ENCODE measurements at places on chromosomes 7 and 10.

DNA sequence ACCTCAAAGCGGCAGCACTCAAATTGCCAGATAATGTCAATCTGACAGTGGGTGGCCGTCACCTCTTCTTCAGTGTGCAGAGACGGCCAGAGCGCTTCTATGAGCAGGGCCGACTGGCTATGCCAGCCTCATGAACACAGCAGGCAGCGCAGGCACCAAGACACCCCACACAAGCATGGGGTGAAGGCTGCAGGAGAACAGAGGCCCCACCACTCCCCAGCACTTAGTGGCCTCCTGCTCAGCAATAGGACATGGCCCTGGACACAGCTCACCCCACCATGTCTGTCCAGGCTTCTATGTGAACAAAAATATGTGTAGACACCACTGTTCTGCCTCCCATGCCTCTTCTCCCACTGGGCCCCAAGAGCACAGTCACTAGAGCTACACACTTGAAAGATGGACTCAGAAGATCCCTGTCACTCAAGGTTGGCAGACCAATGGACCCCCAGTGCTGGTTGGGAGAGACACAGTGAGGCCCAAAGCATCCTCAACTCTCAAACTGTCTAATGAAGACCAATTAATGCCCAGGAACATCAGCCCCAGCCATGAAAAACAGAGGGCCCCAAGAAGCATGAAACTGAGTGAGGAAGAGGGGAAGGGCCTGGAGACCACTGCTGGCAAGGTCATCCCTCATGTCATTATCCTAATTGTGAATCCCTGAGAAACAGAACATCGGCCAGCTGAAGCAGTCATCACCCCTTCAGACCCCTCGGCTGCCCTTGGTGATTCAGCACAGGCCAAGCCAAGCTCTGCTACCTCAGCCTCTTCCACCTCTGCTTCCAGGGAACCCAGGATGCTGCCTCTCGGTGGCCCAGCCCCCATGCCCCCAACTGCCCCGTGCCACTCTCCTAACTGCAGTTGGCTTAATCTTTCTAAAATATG lies 77.7 kb downstream of the GRID1 start:
- no peak for DNase-seq

- DNase-seq = no peak
These were observed 106.8 kb upstream of the APBB1IP start for GRCh38 chr10:26331371-26331770.

- no peak for DNase-seq
These were observed 302.5 kb downstream of the ACTR3B start for GRCh38 chr7:153061910-153062528.

GRCh38 chr10:98956576-98957260 lies 278.9 kb downstream of the HPSE2 start:
- DNase-seq = no peak

- no peak for DNase-seq
These were observed 596.7 kb upstream of the LRRTM3 start for GRCh38 chr10:66329147-66329546.

DNA sequence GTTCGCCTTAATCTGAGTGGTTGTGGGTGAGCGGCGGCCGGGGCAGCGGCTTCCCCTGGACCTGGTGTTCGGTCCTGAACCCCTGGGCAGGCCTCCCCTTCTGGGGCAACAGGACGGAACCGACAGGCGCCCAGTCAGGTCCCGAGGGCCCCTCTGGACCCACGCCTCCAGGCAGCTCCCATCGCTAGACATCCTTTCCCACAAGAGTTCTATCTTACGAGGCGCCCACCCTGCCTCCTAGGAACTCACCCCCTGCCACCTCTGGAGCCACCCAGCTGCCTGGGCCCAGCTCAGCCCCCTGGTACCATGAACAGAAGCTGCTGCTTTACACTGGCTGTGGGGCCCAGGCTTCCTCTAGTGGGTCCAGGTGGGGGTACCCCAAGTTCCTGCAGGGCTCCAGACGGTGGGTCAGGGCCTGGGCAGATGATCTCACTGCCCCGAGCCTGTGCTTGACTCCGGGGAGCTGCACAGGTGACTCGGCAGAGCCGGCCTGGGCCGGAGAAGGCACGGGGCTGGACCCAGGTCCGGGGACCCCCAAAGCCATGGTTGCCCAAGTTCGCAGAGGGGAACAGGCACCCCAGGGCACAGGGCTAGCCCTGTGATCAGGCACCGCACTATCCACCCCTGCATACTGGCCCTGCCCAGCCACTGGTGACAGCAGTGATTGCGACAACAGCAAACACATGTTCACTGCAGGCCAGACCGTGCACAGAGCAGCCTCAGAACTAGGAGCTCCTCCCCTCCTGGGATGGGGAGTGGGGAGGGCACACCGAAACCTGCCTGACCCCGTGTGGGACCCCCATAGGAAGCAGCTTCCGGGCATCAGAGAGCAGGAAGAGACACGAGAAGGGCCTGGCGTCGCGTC lies 180.3 kb downstream of the ELFN1 start:
- no peak for DNase-seq

DNA sequence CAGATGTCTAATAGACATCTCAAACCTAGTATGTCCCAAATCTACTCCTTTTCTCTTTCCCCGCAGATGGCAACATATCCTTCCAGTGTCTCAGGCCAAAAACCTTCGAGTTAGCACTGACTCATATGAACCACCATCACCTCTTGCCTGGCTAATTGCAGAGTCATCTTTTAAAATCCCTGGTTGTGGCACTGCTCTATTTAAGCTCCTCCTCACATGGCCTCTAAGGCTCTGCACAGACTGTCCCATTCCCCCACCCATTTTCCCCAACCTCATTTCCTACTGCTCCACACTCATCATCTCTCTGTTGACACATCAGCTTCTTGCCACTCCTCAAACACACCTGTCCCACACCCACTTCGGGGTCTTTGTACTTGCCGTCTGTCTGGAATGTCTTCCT lies 16.8 kb upstream of the HBP1 start:
- DNase-seq = no peak

- no peak for DNase-seq
These were observed 132.3 kb upstream of the CDK1 start for GRCh38 chr10:60645980-60646379.

DNA sequence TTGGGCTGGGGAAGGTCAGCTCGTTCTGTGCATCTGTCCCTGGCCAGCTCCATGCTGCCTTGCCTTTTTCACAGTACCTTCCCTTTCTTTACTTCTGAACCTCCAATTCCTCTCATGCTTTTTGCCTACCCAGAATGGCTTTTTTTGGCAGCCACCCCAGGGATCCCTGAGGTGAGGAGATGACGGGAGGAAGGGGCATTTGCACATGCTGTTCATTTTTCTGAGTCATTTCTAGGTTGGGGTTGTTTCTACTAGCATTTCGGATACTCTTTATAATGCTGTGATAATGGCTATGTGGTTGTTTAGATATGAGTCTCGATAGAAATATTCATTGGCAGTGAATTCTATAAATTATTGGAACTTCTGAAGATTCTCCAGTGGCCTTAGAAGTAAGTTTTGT lies 415.1 kb upstream of the FZD8 start:
- no peak for DNase-seq

DNA sequence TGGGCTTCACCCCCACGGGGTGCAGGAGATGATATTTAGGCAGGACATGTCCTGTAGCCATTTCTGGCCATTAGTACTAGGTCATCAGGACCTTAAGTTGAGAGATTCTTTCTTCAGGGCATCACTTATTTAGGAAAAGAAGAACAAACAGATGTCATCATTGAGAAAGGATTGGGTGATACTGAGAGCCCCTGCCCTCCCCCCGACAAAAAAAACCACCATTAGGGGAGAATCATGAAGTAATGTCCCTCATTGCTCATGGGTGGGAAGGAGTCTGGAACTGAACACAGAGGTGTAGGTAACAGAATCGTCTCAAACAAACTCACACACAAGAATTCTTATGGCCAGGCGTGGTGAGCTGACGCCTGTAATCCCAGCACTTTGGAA lies 6.4 kb upstream of the ORAI2 start:
- no peak for DNase-seq

DNA sequence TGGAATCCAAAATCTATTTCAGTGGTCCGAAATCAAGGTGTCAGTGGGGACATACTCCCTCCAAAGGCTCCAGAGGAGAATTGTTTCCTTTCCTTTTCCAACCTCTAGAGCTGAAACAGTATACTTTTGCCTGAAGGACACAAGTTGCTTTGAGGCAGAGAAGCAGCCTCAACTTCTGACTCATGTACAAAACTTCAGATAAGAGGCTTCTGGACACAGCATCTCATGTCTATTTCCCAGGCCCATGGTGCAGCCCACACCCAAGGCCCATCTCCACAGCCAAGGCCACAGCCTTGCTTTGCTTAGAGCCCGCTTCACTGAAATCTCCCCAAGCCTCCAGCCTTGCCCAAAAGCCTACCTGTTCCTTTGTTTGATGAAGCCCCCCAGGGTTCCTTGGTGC lies 68.9 kb downstream of the ZNF467 start:
- no peak for DNase-seq

DNA sequence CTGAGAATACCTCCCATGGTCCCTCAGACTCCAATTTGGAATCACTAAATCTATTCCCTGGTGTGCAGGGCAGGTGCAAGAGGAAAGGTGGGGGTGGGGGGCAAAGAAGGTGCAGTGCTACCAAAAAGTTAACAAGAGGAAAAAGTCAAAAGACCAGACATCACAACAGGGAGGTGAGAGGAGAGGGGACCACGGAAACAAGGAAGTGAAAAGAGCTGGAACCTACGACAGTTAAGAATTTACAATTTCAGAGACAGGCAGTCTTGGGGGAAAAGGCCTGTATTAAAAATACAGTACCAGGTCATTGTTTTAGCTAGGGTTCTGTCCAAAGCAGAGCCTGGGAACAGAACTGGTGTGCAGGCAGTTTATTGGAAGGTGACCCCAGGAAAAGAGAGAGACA lies 14.6 kb downstream of the ITGB1 start:
- DNase-seq = no peak

DNA sequence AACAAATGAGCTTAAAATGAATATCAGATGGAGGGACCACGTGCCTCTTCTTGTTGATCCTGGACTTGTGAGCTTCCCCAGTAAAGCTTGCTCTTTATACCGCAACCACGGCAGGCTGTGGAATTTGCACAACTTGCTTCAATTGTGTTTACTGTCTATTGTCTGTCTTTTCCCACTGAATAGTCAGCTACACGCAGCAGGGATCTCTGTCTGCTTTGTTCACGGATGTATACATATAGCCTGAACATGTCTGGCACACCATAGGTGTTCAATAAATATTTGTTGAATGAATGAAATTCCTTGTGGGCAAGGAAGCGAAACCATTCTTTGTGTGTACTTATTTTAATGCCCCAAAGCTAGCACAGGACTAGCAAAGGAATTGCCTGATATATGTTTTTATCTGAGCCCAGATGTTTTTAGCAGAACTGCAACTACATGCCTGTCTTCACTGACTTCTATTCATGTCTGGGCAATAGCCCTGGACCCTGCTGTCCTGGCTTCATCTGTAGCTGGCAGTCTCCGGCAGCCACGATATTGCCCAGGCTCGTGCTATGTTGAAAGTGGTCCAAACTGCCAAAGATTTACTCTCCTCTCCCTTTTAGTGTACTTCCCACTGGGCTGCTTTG lies 29.9 kb upstream of the IFRD1 start:
- no peak for DNase-seq

GRCh38 chr10:71086439-71087080 lies 125.8 kb upstream of the UNC5B start:
- no peak for DNase-seq

DNA sequence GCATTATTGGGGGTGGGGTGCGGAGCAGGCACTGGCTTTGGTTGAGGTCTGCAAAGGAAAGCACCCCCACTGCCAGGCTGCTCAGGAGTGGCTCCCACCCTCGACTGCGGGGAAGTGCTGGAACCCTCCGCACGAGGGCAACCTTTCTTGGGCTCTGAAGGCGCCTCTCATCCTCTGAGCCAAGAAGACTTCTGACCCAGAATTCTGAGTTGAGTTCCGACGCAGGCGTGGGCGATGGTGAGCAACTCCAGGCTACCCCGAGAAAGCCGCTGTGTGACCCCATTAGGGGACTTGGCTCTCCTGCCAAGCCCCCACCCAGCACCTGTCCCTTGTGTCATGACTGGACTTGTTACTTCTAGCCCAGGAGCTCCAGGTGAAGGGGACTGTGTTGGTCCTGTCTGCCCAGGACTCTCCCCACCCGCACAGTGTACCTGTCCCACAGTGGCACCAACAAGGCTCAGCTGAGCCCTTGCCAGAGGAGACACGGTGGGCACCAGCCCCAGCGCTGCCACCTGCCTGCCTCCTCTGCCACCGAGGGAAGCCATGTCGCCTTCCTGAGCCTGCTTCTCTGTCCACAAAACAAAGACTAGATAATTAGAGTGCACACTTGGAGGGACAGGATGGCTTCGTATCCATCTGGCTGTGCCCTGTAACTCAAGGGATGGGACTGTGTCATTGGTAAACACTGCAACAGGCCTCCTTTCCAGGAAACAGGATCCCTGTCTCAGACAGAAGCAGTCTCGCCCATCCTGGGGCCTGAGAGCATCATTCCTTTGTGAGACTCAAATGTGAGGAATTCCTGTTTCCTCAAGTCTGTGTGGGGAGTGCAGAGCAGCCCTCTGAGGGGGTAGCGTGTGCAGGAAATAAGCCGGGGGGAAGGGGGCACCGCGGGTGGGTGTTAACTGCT lies 128.8 kb downstream of the LHPP start:
- peak; percentile 54 for DNase-seq

- no peak for DNase-seq
These were observed 76.3 kb downstream of the DKK1 start for GRCh38 chr10:52390388-52390787.

All from nucleus accumbens (tissue), 56 donors.